ENCODE measurements at places on chromosomes 1 and 21.

DNA sequence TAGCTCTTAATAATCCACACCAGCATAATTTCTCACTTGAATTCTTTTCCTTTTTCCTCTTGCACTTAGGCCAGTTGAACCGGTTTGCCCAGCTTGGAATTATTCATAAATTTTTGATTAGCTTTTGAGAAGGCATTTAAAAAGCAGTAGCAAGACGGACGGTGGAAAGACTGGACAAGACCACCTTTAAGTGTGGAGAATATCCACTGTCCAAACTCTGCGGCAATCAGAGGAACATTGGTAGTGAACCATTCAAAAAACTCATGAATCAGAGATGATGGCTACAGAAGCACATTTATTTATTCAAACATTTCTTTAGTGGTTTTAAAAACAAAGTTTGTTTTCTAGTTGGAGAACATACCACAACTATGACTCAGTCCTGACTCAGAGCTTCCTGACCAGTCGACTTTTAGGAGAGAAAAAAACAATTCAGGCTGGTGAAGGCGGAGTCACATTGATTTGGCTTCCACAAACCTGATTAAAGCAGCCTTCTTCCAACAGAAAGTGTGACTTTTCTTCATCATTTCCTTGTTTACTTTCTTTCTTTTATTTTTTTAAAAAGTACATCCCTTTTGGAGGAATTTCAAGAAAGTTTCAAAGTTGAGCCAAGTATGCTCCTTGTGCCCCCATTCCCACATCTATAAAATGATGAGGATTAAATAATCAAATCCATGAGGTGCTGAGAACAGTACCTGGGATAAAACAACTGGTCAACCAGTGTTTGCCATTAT, 128.8 kb downstream of the ADSS2 start:
- peak; percentile 18 for DNase-seq
- H3K27me3 ChIP-seq = peaks cover 1% of the 10 kb centered on the region
- H3K4me1 ChIP-seq = peaks cover 10% of the 10 kb centered on the region
- H3K4me3 ChIP-seq = peak overlapping the region; percentile 37
- H3K36me3 ChIP-seq = no peaks in the 10 kb centered on the region
- H3K27ac ChIP-seq = peak overlapping the region; percentile 35

DNA sequence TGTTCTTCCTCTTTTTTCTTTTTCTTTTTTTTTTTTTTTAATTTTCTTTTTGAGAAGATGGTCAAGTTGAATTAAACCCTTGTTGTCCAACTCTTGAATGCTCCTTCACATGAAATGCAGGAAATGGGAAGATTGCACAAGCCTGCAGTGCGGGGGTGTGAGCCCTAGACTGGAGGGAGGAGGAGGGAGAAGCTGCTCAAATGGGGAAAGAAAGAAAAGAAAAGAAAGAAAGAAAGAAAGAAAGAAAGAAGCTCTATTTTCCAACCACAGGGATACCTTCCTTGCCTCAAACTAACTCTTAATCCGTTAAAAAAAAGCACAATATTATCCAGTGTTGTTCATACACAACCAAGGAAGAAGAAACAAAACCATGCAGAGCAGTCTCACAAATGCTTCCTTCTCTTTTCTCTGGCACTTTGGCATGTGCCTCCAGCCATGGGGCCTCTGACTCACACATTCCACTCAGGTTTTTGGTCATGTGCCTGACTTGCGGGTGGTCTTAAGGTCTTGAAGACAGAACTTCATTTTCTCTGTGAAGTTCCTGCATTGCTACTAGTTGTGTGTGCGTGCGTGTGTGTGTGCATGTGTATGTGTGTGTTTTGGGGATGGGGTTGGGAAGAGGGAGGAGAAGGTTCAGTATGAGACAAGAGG, 276.1 kb downstream of the RPS6KC1 start:
- H3K36me3 ChIP-seq = no peaks in the 10 kb centered on the region
- H3K27ac ChIP-seq = no peak overlapping the region
- no peaks in the 10 kb centered on the region for H3K27me3 ChIP-seq

GRCh38 chr1:94807742-94808491, 12.2 kb upstream of the SLC44A3 start:
- no peak overlapping the region for H3K27ac ChIP-seq
- H3K27me3 ChIP-seq = no peaks in the 10 kb centered on the region
- H3K4me3 ChIP-seq = no peak overlapping the region

DNA sequence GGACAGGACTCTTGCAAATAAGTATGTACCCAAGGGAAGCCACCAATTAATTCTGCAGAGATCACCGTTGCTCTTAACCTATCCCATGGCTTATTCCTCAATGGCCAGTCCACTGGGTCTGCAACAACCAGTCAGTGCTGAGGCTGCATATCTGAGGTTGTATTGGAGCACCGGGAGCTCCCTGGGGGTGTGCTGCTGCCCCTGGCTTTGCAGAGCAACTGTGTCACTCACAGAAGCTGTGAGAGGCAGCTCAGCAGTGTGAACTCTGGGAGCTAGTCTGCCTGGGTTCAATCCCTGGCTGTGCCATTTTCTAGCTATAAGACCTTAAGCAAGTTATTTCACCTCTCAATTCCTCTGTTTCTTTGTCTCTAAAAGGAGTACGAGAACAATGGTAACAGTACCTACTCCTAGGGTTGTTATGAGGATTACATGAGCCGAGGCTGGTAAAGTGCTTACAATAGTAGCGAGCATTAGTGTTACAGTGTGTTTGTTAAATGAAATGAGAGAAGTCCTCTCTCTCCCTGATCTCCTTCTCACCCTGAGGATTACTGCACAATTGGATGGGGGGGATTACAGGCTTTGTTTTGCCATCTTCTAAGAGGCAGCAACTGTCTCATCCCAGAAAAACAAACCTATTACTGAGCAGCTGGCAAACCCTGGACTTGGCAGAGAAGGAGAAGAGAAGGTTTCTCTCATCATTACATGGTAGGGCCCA, 3.6 kb downstream of the RXRG start:
- no peaks in the 10 kb centered on the region for H3K36me3 ChIP-seq
- no peak for DNase-seq
- H3K4me1 ChIP-seq = peaks cover 9% of the 10 kb centered on the region
- H3K27me3 ChIP-seq = peaks cover 46% of the 10 kb centered on the region
- H3K4me3 ChIP-seq = no peak overlapping the region

GRCh38 chr1:53038566-53038965, 23.4 kb upstream of the PODN start:
- H3K27ac ChIP-seq = no peak overlapping the region
- no peak overlapping the region for H3K4me3 ChIP-seq
- no peaks in the 10 kb centered on the region for H3K4me1 ChIP-seq
- H3K27me3 ChIP-seq = no peaks in the 10 kb centered on the region
- no peak for DNase-seq
- peaks cover 22% of the 10 kb centered on the region for H3K36me3 ChIP-seq

- H3K36me3 ChIP-seq = no peaks in the 10 kb centered on the region
- no peak overlapping the region for H3K27ac ChIP-seq
- H3K4me3 ChIP-seq = no peak overlapping the region
These were observed 26.8 kb upstream of the HLX start for GRCh38 chr1:220852408-220852807.

- H3K27me3 ChIP-seq = no peaks in the 10 kb centered on the region
- H3K36me3 ChIP-seq = no peaks in the 10 kb centered on the region
- peaks cover 34% of the 10 kb centered on the region for H3K4me1 ChIP-seq
- no peak for DNase-seq
These were observed 23.5 kb upstream of the EPB41 start for GRCh38 chr1:28890836-28891235.

DNA sequence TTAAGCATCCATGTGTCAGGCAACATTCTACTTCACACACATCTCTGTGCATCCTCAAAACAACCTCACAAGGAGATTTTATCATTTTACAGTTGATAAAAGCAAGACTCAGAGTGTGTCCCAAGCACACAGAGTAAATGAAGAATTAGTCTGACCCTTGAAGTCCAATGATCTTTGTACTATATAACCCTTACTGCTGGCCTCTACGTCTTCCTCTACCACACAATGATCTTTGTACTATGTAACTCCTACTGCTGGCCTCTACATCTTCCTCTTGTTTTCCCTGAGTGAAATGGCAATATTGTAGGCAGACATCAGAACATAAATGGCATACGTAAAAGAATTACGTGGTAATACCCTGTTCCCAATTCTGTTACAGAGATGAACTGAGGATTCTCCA, 55.3 kb downstream of the AHCTF1 start:
- no peaks in the 10 kb centered on the region for H3K27me3 ChIP-seq
- no peak overlapping the region for H3K4me3 ChIP-seq
- no peaks in the 10 kb centered on the region for H3K4me1 ChIP-seq
- H3K36me3 ChIP-seq = peaks cover 73% of the 10 kb centered on the region
- H3K27ac ChIP-seq = no peak overlapping the region
- no peak for DNase-seq

DNA sequence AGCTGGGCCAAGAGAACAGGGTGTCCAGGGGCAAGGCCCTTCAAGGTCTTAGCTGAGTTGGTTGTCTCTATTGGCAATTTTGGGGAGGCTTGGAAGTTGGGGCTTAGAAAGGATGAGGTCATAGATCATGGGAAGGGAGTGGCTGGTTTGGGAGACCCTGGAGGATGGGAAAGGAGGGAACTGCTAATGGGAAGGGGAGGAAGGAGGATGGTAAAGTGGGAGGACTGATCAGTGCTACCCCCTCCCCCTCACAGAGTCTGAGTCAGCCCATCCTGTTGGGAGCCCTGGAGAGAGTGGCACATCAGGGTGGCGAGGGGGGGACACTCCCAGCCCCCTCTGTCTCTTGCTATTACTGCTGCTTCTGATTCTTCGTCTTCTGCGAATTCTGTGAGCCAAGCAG, 5.1 kb downstream of the EFNA4 start:
- peaks cover 9% of the 10 kb centered on the region for H3K36me3 ChIP-seq
- no peak overlapping the region for H3K4me3 ChIP-seq
- H3K27ac ChIP-seq = no peak overlapping the region
- DNase-seq = no peak
- H3K4me1 ChIP-seq = peaks cover 35% of the 10 kb centered on the region
- no peaks in the 10 kb centered on the region for H3K27me3 ChIP-seq

DNA sequence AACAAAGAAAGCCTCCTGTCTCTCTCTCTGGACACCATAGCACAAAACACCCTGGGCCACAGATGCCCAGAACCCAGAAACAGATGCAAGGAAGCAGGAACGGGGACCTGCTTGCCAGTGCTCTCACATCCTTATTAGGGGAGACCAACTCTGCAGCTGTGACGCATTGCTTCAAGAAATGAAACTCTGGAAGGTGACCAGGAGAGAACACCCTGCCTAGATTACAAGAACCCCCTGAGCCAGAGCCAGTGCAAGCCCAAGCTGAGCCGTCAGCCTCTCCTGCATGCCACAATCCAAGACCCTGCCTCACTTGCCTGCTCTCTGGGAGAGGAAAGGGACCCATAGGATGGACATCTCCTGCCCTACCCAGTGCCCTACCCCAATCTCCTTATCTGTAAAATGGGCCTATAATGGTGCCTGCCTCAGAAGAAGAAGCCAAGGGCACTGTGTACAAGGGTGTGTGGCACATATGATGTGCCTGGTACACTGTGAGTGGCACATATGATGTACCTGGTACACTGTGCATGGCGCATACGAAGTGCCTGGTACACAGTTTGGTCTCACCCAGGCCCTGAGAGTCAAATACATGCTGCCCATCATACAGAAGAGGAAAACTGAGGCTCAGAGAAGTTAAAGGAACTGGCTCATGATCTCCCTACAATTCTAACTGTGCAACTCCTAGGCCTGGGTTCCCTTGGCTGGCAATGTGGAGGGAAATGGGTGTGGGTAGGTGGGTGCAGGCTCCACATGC, 16.8 kb upstream of the FAM131C start:
- H3K4me1 ChIP-seq = no peaks in the 10 kb centered on the region
- H3K27ac ChIP-seq = no peak overlapping the region
- peaks cover 2% of the 10 kb centered on the region for H3K27me3 ChIP-seq

- peak; percentile 11 for DNase-seq
- H3K4me1 ChIP-seq = peaks cover 14% of the 10 kb centered on the region
- H3K4me3 ChIP-seq = peak within 1 kb of the TSS; percentile 46
- H3K27me3 ChIP-seq = peaks cover 47% of the 10 kb centered on the region
- no peaks in the 10 kb centered on the region for H3K36me3 ChIP-seq
These were observed at the start of gene CDC42BPA for GRCh38 chr1:227318016-227318852. CDC42BPA (minus strand) TSS chr1:227318492; CDS start chr1:227317182, 1,310 bp downstream.

DNA sequence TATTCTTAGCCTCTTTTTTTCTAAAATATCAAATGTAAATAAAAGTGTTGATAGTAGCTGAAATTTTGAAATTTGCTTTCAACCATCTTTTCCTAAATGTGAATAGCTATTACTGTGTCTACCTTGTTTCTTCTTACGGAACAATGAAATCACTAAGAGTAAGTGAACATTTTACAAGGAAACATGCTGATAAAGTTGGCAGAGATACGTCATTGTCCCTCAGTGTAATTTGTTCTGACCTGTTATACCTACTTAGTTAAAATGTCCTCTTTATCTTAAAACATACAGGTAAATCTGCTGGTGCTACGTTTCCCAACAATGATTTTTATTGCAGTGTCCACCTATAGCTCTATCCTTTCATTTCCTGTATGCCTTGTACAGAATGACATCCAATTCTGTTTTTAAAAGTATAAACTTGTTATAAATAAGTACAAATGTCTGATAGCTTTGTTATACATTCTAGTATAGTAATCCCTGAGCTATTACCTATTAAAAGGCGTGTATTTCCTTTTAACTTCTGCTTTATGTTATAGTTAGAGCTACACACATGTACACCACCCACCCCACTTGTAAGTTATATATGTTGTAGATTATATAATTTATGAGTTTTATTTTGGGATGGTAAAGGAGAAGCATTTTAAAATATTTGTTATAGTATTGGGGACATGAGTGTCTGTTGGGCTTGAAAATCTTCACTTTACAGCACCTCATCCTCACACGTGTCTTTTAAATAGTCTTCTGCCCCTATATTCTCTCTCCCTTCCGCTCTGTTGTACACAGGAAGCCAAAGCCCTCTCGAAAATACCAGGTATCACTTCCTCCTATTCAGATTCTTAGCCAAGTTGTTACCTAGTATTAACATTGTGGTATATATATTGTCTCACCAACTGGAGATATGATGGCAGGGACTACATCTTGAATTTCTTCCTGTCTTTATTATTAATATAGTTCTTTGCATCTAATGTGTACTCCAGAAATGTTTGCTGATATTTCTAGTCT, 25.2 kb downstream of the LAMC1 start:
- peak; percentile 59 for DNase-seq
- H3K4me1 ChIP-seq = peaks cover 3% of the 10 kb centered on the region
- H3K36me3 ChIP-seq = no peaks in the 10 kb centered on the region
- H3K4me3 ChIP-seq = no peak overlapping the region
- peaks cover 4% of the 10 kb centered on the region for H3K27me3 ChIP-seq

- no peak for DNase-seq
- no peaks in the 10 kb centered on the region for H3K4me1 ChIP-seq
- H3K36me3 ChIP-seq = peaks cover 77% of the 10 kb centered on the region
- no peaks in the 10 kb centered on the region for H3K27me3 ChIP-seq
- no peak overlapping the region for H3K4me3 ChIP-seq
- no peak overlapping the region for H3K27ac ChIP-seq
These were observed 31.0 kb upstream of the IFI16 start for GRCh38 chr1:158978730-158979129.

GRCh38 chr1:46556822-46557221, 5.4 kb upstream of the KNCN start:
- H3K36me3 ChIP-seq = peaks cover 22% of the 10 kb centered on the region
- no peaks in the 10 kb centered on the region for H3K27me3 ChIP-seq
- H3K27ac ChIP-seq = no peak overlapping the region
- DNase-seq = no peak
- H3K4me3 ChIP-seq = no peak overlapping the region
- no peaks in the 10 kb centered on the region for H3K4me1 ChIP-seq

Data from CD4-positive, CD25-positive, alpha-beta regulatory T cell (primary cell).